ENCODE measurements at places on chromosomes 1 and 21.

GRCh38 chr1:210850556-210850955, 283.4 kb downstream of the KCNH1 start:
- DNase-seq: no peak

DNA sequence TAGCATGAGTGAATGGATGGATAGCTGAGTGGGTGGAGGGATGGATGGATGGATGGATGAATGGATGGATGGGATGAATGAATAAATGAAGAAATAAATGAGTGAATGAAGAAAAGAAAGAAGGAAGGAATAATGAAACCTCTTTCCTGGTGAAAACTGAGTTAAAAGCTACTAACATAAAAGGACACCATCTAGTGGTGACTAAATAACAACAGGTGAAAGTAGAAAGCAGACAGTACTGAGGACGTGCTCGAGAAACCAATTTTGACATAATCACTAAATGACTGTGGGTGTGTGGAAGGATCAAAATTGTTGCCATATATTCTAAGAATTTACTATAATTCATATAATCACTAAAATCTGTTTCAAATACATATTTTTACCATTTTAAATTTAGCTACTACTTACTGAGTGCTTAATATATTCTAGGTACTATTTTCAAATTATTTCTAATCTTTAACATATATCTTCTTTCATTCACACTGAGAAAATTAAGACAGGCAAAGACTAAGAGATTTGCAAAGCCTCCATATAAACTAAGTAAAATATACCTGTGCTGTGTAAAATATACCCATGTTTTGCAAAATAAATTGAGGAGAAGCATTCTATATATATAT, 522.9 kb downstream of the LRRIQ3 start:
- DNase-seq: no peak

DNA sequence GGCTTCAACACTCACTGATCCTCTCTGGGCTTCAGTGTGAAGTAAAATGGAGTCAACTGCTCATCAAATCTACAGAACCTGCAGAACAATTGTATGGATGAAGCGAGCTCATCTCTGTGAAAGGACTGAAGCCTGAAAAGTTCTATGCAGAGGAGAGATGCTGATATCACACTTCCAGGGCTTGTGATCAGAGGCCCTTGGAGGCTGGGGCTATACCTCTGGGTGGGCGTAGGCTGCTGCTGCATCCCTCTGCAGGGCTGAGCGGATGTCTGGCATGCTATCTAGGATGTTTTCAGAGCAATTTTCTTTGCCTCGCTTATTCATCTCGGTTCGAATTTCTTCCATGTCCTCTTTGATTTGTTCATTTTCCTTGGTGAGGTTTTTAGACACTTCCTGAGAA, 17.6 kb downstream of the OLFML2B start:
- DNase-seq: no peak

- no peak for DNase-seq
These were observed 6.5 kb downstream of the MCOLN3 start for GRCh38 chr1:85041793-85042192.

GRCh38 chr1:203057911-203058675, 27.7 kb downstream of the MYOG start:
- DNase-seq: no peak

DNA sequence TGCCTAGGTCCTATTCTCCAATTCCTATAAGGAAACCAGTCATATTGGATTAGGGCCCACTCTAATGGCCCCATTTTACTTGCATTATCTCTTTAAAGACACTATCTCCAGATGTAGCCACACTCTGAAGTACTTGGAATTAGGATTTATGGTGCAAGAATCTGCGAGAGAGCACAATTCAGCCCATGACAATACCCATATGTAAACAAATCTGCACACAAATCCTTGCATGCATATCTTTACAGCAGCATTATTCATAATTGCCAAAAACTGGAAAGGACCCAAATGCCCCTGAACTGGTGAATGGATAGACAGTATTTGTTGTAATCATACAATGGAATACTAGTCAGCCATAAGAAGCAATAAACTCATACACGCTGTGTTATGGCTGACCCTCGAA, 229.8 kb upstream of the ADAMTS5 start:
- no peak for DNase-seq

GRCh38 chr21:38861056-38861455, 55.3 kb downstream of the ETS2 start:
- no peak for DNase-seq

GRCh38 chr1:156599811-156600210, 1.5 kb downstream of the GPATCH4 start:
- no peak for DNase-seq

DNA sequence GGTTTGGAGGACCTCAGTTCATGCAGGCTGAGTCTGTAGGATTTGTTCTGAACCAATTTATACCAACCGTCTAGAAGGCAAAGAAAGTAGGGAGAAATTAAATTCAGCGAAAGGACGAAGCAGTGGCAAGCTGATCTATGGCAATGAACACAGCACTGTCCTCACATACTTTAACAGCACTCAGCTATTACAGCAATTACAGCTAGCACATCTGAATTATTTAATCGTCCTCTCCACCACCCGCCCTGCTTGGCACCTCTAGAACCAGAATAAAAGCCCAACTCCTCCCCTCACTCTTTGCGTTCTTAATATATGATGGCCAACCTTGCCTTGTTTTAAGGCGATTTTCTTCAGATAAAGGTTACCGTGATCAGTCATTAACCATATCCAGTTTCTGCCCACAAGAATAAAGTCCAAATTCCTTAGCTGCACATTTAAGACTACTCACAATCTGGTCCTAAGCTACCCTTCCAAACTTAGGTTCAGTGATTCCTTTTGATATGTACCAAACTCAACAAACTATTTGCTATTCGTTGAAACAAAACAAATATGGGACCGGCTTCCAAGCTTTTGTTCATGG, 169.4 kb upstream of the ESRRG start:
- no peak for DNase-seq

GRCh38 chr1:21294266-21294989, 4.2 kb upstream of the ECE1 start:
- DNase-seq: no peak

DNA sequence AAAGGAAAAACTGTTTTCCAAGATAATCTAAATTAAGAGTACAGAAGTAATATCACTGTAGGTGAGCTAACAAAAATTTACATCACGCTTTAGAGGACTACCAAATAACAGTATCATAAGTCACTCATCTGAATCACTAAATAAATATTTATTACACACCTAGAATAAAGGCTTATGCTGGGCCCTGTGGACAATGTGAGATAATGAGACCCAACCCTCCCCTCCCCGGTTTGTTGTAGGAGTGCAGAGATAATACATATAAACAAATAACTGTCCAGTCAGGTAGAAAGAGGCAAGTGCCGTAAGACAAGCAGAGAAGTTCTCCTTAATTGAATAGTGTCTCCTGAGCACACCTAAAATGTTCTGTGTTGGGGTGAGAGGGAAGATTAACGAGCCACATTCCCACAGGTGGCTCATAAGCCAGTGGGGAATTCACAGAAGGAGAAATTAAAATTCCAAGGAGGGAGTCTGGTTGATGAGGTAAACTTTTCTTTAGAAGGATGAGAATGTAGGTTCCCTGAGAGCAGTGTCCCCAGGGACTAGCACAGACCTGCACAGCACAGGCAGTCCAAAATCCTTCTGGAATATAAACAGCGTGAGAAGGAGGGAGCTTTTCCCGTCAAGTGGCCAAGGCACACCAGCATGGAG, 241.4 kb downstream of the NFIA start:
- DNase-seq: no peak

DNA sequence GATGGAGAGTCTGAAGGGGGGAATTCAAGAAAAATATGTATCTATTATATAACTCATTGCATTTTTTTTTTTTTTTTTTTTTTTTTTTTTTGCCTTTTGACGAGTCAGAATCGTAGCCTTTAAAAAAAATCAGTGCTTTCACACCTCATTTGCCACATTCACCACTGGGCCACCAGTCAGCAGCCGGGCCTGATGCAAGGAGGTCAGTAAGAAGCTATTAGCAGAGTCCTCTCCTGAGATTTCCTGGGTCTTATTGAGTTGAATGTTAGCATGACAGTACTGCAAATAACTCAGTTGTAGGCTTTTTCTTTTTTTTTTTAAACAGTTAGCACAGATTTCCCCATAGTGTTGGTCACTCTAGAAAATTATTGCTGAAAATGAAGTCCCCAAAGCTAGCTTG, 139.8 kb downstream of the SPATA17 start:
- no peak for DNase-seq

DNA sequence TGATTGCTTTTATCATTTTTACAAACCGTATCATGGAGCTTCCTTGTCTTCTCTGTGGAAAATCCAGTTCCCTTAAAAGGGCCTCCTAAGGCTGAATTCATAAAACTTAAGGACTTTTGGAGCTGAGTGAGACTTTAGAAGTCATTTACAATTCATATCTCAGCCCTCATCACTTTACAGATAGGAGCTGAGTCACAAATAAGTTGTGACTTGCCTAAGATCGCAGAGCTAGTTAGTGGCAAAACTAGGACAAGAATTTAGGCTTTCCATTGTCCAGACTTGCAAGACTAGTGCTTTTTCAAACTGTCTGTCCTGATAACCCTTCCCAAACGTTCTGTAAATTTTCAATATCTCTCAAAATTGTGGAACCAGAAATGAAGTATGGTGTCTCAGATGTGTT, 37.3 kb downstream of the C1orf21 start:
- no peak for DNase-seq

GRCh38 chr1:224922404-224923164, 6.9 kb upstream of the DNAH14 start:
- DNase-seq: peak; percentile 33

GRCh38 chr1:241994171-241994570, 4.7 kb downstream of the MAP1LC3C start:
- no peak for DNase-seq

DNA sequence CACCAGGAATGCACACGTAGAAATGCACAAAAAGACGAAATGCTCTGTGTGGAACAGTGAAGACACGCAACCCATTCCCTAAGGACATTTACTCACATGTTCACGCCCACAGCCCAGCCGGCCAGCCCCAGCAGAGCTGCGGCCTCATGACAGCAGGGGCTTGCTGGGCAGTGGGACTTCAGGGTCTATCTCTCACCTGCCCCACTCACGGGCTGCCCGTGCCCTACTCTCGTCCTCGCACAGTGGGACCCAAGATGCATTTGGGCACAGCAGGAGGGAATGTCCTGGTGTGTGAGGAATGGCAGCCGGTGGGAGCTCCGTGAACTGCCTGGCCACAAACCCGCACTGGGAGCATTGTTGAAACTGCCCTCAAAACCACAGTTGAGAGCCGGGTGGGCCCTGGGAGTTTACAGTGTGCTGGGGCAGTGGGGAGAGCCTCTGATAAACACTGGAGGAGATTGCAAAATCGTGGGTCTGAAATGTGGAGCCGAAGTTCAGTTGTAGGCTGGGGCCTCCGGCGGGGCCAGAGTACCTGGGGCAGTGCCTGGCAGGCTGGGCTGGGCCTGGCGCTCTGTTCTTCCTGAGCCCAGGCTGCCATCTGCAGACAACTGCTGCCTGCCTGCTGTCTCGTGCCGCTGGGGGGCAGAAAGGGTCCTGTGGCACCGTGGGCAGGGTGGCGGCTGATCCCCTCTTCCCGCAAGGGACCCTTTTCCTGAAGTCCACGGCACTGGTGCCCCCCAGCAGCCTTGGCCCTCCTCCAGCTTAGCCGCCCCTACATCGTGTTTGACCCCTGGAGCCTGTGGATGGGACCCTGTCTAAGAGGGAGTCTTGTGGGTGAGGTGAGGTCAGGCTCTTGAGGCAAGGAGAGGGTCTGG, 20.7 kb upstream of the POFUT2 start:
- no peak for DNase-seq
